Trophoblast cell (in vitro differentiated cells and primary cell): ENCODE measurements at places on chromosomes 12 and 14.
A peak's percentile ranks its signal among the peaks of the same experiment; 100 is the strongest.

DNA sequence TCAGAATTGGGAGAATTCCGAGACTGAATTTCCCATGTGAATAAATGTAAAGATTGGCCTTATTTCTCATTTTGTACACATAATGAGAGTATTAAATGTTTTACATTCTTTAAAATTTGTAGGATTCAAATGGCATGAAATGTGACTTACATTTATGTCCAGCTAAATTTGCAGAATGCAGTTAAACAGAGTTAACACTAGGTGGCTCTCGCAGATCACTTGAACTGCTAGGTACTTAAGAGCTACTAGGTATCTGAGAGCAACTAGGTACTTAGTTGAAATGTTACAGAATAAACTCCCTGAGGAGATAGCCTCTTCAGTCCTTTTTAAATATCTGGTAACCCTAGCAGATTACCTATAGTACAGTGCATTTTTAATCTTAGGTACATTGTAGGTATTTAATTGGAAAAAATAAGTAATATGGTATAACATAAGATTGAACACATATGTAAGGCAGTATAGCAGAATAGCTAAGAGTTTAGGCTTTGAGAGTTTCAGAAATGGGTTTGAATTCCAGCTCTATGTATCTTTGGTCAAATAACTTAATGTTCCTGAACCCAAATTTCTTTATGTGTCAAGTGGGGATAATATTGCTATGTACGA, 73.8 kb downstream of the KIAA0586 start:
- peak; percentile 88 for DNase-seq

GRCh38 chr12:71071536-71072097, 86.2 kb downstream of the TSPAN8 start:
- DNase-seq, result no peak

GRCh38 chr12:80617733-80618132, 89.7 kb upstream of the MYF6 start:
- no peak for DNase-seq

- no peak for DNase-seq
These were observed 433.6 kb downstream of the ZFP36L1 start for GRCh38 chr14:68359022-68359836.

- DNase-seq, result no peak
These were observed 1.8 kb upstream of the LRFN5 start for GRCh38 chr14:41604721-41605531.

DNA sequence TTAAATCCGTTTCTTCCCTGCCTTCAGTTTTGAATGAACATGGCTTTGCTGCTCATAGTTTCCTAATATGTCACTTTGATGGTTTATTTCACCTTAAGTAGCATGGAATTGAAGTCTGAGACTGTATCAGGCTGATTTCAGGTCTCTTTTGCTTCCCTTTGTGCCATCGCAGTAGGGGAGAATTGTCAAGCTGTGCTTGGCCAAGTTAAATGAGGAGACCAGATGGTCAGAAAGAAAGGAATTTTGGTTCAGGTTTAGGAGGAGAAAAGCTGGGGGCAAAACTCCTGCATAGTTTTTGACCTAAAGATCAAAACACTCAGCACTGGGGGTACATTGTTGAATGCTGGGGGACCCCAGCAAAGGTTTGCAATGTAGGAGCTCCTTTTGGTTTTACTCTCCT, 398.4 kb downstream of the NUAK1 start:
- no peak for DNase-seq

DNA sequence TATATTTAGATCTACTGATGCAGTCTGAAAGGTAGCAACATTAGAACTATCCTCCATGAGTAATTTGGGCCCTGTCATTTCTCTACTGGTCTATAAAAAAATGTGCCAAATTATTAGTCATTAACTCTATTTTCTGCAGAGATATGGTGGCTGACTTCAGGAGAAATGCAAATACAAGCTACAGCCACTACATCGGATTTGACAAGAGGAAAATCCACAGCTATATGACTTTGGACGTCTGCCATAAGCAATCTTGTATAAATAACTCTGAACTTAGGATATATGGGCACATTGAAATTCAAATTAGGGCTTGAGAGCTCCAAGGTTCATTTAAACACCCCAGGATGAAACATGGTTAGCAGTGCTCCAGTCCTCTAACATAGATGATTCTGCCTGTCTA, 983.0 kb upstream of the LRFN5 start:
- no peak for DNase-seq

- no peak for DNase-seq
These were observed 10.7 kb downstream of the USP15 start for GRCh38 chr12:62270872-62271271.

GRCh38 chr12:9127936-9128663, 12.4 kb upstream of the A2M start:
- DNase-seq, result no peak

DNA sequence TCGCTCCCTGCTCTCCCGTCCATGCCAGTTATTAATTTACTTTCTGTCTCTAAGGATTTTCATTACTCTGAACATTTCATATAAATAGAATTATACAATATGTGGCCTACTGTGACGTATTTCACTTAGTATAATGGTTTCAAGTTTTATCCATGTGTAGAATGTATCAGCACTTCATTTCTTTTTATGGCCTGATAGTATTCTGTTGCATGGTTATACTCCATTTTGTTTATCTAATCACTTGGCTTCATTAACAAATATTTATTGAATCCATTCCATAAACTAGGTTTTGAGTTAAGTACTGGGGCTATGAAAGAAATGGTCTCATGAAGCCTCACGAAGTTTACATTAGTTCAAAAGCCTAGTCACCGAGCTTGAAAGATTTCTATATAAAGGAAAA, 7.6 kb downstream of the GPR65 start:
- no peak for DNase-seq

- no peak for DNase-seq
These were observed 271.6 kb upstream of the RTL1 start for GRCh38 chr14:101174980-101175606.

DNA sequence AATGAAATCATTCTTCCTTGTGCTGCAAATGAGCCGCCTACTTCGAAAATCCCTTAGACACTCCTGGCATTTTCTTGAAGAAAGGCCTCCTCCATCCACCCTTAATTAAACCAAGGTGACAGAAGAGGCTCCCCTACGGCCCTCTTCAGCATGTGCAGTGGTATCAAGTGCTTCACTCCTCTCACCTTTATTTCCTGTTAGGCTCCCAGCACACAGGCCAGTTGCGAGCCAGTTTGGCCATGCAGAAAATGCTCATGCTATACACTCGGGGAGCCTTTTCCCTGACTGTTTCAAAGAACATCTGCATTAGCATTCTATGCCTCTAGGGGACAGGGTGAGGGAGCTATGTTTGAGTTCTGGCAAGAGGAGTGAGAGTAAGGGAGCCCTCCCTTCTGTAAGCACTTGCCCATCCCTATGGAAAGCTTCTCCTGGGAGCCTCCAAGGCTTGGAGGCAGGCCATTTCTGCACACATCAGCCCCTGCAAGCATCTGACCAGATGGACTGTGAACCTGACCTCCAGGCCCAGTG, 291.5 kb downstream of the RPS29 start:
- DNase-seq, result no peak
